ENCODE measurements at places on chromosomes 2 and 18.

DNA sequence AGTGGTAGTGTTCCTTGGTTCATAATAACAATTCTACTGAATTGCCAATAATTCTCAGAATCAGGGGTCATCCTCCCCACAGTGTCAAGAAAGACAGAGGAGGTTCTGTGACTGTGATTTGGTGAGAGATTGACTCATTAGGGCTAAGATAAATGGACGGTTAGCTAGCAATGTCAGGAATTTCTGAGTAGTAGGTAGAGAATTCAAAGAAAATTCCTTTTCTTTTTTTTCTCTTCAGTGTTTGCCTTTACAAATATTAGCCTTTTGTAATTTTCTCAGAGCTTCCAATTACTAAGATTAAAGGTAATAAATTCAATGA, 16.8 kb upstream of the CRIM1 start:
- DNase-seq, result no peak

DNA sequence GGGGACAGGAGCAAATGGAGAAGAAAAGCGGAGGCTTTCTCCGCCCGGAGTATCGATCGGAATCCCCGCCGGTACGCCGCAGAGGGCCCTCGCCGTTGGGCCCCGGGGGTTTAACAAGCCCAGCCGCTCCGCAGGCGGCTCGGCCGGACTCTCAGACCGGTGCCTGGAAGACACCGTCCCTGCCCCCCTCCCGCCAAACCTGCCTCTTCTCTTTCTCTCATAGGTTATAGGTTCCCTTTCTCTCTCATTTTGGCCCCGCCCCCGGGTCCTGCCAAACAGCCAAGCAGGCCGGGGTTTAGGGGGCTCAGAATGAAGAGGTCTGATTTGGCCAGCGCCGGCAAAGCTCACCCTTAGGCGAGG, 4.4 kb downstream of the ONECUT2 start:
- DNase-seq, result no peak

GRCh38 chr2:230939066-230939591, 14.1 kb upstream of the GPR55 start:
- no peak for DNase-seq

- no peak for DNase-seq
Measured at GRCh38 chr2:71598526-71598925, 145.2 kb downstream of the DYSF start.

DNA sequence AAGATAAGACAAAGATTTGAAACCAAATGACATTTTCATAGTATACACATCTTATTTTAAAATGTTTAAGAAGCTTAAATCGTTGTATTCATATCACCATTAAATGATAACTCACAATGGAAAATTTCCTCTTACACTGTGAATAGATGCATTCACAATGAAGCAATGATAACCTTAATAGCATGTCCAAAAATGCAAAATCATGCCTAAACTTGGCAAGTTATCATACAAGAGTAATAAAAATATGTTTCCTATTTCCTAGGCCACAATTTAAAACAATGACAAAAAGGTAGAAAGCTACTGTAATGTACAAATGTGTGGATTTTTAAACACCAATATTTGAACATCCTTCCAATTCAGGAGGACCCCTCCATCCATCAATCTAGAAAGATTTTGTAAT, 157.4 kb upstream of the GULP1 start:
- no peak for DNase-seq

- no peak for DNase-seq
Measured at GRCh38 chr2:47272905-47273758, 118.0 kb upstream of the STPG4 start.

DNA sequence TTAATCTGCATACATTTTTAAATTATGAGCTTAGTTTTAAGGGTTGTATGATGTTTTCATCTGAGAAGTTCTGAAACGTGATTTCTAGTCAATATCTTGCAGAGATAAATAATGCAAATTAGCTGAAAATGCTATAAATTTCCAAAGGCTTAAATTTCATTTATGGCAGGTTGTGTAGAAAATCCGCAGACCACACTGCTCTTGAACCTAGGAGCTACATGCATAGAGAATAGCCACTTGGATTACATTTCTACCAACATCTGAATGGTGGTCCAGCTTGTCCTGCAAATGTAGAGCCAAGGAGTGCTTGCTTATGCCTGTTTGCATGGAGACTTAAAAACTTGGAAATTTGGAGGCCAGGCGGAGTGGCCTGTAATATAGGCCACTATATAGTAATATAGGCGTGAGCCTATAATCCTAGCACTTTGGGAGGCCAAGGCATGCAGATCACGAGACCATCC, 6.8 kb downstream of the MAT2A start:
- no peak for DNase-seq

DNA sequence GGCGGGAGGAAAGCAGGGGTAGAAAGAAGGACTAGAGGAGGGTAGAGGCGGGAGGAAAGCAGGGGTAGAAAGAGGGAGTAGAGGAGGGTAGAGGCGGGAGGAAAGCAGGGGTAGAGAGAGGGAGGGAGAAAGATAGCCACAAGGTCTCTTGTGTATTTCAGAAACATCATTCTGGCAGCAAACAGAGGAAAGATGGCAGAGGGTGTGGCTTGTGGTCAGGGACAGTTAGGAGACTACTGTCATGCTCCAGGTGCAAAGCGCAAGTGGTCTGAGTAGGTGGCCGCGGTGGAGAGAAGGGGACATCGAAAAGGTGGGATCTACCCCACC, 82.4 kb upstream of the TAF1B start:
- DNase-seq, result no peak

DNA sequence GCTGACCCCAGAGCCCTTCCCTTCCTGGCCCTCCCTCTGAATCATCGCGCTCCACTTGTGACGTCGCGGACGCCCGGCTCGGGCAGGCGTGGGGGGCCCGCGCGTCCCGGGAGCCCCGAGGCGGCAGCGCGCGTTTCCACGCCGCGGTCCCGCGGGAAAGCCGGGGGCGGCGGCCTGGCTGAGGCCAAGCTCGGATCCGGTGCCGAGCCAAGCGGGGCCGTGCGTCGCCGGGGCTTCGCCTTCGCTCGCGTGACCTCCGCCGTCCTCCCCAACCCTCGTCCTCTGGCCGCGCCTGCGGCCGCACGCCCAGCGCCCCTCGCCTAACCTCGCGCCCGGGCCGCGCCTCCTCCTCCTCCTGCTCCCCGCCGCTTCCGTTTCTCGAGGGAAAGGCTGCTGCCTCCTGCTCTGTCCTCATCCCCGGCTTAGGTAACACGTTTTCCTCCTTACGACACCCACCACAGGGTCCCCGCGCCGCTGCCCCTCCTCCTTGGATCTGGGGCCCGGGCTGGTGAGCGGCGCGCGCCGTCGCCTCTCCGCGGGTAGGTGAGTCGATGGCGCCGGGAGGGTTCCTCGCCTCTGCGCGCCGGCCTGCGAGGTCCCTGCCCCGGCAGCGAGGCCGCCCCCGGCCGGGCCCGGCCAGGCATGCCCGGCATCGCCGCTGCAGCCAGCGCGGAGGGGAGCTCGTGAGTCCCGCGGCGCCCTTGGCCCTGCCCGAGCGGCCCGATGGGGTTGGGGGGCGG, at the start of gene INPP1:
INPP1 (plus strand) TSS at position 54 of the 740 bp plus-strand sequence. CDS start 16,514 bp downstream, outside the sequence.
- DNase-seq, result no peak

- peak; percentile 31 for DNase-seq
Measured at GRCh38 chr2:67840460-67841068, 222.2 kb downstream of the C1D start.

DNA sequence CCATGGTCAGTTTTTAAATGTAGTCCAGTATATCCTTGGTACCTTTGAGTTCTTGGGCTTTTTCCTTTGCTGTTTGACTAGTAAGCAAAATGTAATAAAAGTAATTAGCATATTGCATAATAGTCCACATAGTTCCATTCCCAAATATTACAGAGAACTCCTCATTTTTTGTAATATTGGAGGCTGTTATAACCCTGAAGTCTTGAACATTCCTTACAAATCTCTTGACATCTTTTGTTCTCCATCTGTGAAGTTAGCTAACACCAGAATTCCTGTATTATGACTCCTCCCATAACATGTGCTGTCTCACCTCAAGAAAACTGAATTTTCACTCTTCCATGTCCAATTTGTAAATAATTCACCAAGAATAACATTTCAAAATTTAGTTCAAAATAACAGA, 17.1 kb downstream of the CREB1 start:
- no peak for DNase-seq

GRCh38 chr2:108855194-108855593, 68.6 kb downstream of the CCDC138 start:
- DNase-seq, result no peak

DNA sequence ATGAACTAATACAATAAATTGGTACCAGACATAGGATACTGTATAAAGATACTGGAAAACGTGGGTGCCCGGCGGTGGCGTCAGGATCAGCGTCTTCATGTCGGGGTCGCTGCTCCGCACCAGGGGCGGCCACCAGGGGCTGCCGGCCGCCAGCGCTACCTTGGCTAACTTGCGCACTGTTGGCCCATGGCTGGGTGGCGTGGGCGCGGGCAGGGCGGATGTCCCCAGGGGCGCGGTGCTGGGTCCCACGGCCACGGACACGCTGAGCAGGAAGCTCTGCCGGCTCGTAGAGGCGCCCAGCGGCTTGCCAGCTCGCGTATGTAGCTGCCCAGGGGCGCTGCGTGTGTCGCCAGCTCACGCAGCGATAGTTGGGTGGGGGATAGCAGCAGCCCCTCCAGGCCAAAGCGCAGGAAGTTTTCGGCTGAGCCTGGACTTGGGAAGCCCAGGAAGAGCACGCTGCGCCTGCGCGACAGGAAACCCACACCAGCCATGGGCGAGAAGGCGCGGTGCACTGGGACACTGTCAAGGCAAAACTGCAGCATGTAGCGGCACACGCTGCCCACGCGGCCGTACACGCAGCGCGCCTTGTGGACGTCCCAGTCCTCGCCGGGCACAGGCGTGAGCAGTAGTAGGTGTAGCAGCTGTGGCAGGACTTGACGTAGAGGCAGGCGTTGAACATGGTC, 299.9 kb downstream of the CCDC74A start:
- DNase-seq, result no peak

DNA sequence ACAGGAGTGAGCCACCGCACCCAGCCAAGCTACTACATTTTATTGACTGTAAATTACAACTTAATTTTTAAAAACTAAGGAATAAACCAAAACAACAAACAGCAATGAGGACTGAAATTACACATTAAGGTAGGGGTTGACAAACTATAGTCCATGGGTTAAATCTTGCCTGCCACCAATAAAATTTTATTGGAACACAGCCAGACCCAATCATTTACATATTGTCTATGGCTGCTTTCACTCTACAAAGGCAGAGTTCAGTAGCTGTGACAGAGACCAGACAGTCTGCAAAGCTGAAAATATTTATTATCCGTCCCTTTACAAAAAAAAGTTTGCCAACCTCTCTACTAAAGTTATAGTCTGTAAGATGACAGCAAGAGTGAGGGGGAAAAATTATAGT, 24.3 kb upstream of the UGP2 start:
- DNase-seq, result no peak

- DNase-seq, result no peak
Measured at GRCh38 chr2:120317180-120317533, 28.8 kb upstream of the INHBB start.

- DNase-seq, result no peak
Measured at GRCh38 chr2:28400419-28400818, 7.8 kb downstream of the FOSL2 start.

DNA sequence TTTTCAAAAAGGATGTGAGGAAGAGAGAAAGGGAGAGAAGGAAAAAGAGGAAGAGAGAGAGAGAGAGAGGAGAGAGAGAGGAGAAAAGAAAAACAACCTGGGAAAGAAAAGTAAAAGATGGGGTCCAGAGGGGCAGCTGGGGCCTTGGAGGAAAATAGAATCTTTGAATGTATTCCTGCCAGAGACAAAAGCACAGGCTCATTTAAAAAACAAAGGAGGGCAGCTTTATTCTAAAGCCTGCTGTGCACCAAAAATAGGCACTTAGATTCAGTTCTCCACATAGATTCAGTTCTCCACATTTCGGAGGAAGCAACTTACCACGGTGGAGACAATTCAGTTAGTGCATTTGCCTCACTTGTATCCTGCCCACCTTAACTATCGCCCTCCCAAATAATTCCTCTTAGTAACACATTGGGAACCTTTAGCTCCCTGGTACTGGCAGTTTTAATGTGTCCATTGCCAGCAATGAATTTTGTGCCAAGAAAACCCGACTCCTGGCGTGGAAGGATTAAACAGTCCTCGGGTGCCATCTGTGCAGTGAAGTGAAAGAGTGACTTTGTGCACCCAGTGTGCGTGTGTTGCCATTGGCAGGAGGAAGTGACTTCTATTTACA, 71.3 kb downstream of the DPP4 start:
- DNase-seq, result peak; percentile 90

DNA sequence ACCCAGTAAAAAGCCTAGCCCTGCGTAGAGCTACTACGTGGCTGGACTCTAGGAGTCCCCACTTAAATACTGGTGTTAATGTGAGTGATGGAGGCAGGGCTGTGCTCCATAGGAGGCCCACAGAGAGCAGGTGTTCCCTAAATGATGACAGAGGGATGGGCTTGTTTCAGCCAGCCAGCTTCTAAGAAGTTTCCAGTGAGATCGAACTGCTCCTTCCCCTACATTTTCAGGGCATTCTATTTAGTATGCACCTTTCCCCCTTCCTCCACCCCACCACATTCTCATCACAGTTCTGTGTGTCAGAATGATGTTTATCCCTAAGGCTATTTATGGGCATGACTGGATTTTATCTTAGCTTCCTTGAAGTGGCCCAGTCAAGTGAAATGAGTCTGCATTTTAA, 213.0 kb downstream of the TRIB2 start:
- no peak for DNase-seq

GRCh38 chr2:129709001-129709955, 270.2 kb upstream of the RAB6C start:
- DNase-seq, result no peak

DNA sequence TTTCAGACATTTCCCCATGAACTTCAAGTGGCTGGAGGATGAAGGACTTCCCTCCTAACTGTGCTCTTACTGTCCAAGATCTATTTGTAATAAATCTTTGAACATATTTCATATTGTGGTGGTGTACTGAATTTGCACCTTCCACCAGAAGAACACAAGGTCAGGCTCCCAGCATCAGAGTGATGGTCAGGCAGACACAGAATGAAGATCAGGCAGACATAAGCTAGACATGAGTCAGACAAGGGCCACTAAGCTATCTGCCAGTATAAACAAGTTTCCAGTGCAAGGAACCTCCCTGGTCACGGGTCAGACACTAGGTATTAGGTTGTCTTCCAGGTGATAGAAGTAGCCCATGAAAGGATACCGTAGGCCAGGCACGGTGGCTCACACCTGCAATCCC, 20.0 kb downstream of the AQP12B start:
- no peak for DNase-seq

DNA sequence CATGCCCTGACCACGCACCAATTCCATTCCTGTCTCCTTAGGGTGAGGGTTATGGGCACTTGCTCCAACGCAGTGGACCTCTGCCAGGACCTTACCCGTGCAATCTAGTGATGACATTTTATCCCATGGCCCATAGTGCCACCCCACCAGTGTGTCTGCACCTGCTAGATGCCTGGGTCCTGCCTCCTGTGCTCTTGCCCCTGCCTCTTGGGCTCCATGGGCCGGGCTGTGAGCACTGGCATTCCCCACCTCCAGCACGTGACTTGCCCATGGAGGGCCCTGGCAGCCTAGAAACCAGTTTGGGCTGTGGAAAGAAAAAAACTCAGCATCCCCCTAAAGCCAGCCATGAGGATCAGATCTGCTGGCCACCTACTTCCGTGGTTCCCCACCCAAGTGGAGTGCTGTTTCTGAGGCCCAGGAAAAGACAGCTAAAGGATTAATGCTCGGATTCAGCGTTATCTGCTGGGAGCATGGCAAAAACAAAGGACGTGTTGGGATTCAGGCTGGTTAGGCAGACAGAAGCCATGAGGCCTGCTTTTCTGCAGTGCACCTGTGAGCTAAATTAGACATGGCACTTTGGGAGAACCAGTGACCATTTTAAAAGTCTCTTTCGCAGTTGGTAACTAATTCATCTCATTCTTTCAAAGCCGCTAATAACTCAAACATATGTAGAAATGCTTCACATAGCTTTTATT, 129.2 kb downstream of the ALPK2 start:
- no peak for DNase-seq

GRCh38 chr2:65574993-65575392, 142.6 kb upstream of the SPRED2 start:
- no peak for DNase-seq

Data from NCI-H446 (cell line).